Stimulated activated CD4-positive, alpha-beta T cell treated with anti-CD3 and anti-CD28 coated beads, Interleukin-2, amount 100 ng/mL, for 24 hours (primary cell): ENCODE measurements at places on chromosomes 3 and 15.

DNA sequence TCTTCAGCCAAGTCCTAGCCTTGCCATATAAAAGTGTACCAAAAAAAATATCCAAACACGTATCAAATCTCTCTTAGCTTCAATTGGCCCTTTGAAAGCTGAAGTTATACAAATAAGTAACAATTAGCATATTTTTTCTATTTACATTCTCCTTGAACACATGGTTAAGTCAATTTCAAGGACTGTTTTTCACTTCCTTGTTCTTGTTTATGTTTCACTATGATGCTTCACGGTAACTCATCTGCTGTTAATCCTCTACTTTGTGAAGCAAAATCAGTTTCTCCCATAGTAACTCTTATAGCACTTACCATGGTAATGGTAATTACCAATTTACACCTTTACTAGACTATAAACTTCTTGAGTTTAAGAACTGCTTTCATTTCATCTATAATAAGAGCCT lies 10.6 kb upstream of the SPRED1 start:
- DNase-seq = no peak

DNA sequence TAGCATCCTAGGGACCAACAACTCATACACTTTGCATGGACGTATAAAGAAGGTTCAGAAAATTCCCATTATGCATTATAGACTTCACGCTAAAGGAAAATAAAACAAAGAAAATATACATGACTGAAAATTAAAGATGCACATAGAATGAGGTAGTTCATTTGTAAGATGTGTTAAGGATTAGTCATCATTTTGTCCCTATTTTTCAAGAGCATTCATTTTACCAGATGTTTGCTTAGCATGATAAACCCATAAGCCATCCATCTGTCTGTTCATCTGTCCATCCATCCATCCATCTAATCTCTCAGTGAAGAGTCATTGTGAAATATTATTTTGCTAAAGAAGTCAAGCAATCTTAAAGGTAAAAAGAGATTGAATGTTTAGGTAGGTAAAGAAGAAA lies 80.3 kb downstream of the TFG start:
- DNase-seq = no peak

GRCh38 chr3:157499342-157499963 lies 3.8 kb downstream of the VEPH1 start:
- DNase-seq = no peak

DNA sequence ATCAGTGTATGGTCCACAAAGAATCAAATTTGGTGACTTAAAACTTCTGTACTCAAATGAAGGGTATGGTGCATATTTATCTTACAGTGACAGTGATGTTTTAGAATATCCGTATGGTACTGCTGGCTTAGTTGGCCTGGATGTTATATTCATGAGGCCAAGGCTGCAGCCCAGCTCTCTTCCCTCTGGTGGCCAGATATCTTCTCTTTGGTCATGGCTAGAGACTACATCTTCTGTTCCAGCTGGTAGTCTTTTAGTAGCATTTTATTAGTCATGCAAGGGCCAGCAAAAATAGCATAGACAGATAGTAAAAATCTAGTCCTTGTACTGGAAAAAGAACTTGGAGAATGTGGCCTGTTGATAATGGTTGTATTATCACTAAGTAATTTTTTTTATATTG lies 124.0 kb upstream of the ROPN1 start:
- no peak for DNase-seq

DNA sequence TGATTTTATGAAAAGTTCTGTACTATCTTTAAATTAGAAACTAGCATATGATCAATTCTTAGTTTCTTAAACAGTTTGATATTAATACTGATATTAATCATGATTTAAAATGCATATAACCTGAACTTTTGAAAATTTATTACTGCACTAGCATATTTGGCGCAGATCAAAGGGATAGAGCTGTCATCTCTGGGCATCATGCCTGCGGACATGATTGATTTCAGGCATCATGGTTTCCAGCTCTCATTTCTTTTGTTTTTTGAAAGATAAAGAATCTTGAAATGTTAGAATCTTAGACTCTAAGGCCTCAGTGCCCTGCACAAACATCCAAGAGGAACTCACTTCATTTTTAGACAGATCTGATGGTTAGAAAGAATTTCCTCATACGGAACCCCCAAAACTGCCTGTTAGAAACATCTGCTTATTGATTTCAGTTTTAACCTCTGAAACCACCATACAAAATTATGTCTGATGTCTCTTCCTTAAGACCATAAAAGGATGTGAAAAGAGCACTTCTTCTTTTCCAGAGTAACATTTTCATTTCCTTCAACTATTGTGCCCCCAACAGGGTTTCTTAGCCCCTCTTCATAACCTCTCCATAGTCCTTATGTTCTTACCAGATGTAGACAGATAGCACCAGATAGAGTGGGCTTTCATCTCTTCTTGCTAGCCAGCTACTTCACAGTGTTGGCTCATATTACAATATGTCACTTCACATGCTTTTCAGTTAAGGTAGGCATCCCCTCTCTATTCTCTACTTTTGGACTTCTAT lies 110.8 kb downstream of the BBX start:
- DNase-seq = no peak

DNA sequence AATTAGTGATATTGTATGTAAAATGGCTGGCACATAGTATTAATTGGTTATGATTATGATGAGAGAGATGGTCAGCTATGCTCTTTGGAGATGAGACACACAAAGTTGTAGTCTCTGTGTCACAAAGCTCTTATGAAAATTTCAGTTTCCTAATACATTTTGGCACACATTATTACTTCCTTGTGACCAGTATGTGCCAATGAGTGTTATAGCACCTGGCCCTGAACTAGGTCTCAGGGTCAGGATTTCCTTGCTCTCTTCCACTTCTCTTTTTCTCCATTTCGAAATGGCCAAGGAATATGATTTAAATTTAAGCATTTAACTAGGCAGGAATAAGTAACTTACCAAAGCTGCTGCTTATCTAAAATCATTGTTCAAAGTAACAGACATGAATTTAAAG lies 28.0 kb downstream of the TIPARP start:
- no peak for DNase-seq

GRCh38 chr3:33438881-33439545 lies 1.2 kb downstream of the UBP1 start:
- DNase-seq = no peak

GRCh38 chr3:127108796-127109195 lies 84.1 kb upstream of the PRR23E start:
- no peak for DNase-seq

DNA sequence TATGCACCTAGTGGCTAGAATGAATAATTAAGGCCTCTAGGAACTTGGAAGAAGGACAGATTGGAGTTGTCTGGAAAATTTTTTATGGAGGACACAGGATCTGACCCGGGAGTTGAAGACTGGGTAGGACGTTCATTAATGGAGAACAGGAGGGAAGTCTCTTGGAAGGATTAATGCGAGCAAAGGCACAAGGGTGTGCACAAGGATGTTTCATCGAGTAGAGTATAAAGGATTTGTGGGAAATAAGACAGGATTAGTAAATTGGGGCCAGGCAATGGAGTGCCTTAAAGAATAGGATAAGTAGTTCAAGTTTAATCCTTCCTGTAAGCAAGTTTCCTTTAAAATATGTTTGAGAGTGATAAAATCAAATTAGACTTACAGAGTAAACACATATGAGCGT lies 14.6 kb downstream of the LMOD3 start:
- no peak for DNase-seq

GRCh38 chr3:4163011-4163410 lies 140.2 kb upstream of the SETMAR start:
- DNase-seq = no peak

DNA sequence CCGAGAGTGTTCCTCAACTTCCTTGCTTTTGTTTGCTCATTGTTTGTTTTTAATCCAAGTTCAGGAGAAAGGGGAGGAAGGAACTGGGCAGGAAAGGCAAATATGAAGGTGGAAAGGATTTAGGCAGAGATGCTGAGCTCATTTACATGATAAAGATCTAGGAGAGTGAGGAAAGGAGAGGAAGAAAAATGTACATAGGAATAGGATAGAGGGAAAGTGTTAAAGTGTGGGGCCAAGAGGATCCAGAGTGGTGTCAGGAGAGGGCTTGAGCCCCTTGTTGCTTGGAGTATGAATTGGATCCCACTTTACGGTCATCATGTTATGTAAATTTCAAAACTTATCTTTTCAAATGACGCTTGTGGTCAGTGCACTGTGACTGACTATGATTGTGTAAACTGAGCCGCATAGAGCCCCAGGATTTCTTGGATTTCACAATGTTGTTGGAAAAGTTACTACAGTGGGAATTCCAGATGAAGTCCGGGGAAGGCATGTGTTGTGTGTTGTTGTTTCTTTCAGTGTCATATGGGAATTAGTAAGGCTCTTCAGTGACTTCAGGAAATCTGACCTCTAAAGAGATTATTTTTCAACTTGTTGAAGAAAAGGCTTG lies 15.0 kb upstream of the PLD1 start:
- no peak for DNase-seq

GRCh38 chr3:146218880-146219866 lies 31.7 kb downstream of the PLSCR4 start:
- DNase-seq = peak; percentile 45

- DNase-seq = no peak
Observed at GRCh38 chr15:23467110-23467600, 20.1 kb upstream of the GOLGA6L2 start.

- DNase-seq = no peak
Observed at GRCh38 chr15:26038693-26039092, 175.6 kb upstream of the ATP10A start.

DNA sequence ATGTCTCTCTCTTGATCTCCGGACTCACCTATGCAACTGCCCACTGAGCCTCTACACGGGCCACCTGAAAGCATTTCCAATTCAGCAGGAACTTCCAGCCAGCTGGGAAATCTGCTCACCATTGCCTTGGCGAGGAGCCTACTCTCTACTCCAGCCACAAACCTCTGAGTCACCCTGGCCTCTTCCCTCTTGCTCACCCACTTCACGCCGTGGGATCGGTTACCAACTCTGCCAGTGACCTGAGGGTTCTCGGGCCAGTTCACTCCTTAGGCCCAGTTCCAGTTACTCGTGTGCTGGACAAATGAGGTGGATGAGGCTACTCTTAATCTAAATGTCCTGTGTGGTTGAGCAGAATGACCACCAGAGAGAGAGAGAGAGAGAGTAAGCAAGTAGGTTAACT lies 70.1 kb downstream of the CEMIP start:
- DNase-seq = no peak

GRCh38 chr3:152271501-152272236 lies 2.9 kb downstream of the MBNL1 start:
- no peak for DNase-seq

GRCh38 chr3:143016321-143016972 lies 15.1 kb downstream of the U2SURP start:
- no peak for DNase-seq
